ENCODE measurements at places on chromosomes 1 and 21.
A peak's percentile ranks its signal among the peaks of the same experiment; 100 is the strongest.

- DNase-seq, result no peak
Measured at GRCh38 chr1:64405833-64406232, 64.1 kb upstream of the CACHD1 start.

- DNase-seq, result no peak
Measured at GRCh38 chr1:204684206-204684570, 1.4 kb downstream of the LRRN2 start.

- DNase-seq, result no peak
Measured at GRCh38 chr1:222045786-222046185, 303.9 kb upstream of the DUSP10 start.

- no peak for DNase-seq
Measured at GRCh38 chr1:177480741-177481305, 310.1 kb downstream of the BRINP2 start.

GRCh38 chr1:213539464-213539863 is 448.3 kb upstream of the PROX1 start:
- no peak for DNase-seq

GRCh38 chr1:31443673-31444072 is 30.7 kb downstream of the SERINC2 start:
- DNase-seq, result no peak

DNA sequence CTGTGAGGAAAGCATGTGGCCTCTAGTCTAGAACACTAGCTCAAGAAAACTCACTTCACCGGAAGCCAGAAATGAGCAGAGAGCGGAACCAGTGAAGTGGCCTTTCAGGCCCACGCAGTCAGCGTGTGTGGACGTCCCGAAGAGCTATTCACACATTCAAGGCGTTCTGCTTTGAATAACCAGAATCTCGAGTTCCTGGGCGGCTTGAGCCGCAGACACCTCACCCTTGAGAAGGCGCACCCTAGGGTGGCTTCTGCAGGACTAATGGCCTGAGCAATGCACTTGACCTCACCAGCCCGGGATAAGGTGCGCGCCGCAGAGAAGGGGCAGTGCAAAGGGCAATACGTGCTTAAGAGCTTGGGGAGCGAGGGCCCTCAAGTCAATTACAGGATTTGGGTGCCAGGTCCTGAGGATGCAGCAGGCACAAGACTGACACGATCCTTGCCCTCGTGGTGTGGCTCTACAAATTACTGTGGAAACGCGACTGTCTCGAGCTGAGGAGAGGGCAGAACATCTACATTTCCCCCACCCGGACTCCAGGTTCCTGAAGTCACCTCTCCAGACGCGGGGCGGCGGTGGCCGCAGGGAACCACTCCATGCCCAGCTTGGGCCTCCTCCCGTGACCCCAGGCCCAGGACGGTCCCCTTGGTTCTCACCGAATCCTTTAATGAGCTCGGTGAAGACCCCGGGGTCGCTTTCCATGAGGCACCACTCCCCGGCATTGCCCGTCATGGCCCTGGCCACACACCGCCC is 455 bp downstream of the UCHL5 start:
- DNase-seq, result peak; percentile 45

DNA sequence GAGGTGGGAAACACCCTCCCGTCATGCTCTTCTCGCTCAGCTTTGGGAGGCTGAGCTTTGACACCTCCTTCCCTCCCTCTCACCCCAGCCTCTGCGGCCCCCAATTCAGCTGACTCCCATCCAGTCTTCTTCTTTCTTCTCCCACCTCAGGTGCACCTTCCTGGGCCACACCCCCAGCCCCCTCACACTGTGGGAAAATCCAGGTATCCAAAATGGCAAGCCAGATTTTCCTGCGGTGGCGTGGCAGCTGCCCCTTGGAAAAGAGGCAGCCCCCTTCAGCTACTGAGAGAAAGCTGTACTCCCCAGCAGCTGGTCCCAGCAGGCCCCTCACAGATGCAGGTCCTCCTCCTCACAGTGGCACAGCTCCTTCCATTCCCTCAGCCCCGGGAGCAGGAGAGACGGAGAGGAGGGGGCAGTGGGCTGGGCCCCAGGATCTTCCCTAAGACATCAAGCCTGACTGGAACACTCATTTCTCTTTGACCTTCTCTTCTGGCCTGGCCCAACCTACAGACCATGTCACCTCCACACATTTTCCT is 61.6 kb downstream of the OPTC start:
- DNase-seq, result no peak
